NCI-H187 (cell line): ENCODE measurements at places on chromosomes 7 and 10.

- no peak for DNase-seq
These were observed 68.0 kb upstream of the MTPN start for GRCh38 chr7:136045181-136045580.

- DNase-seq: no peak
These were observed 545.9 kb downstream of the SUGCT start for GRCh38 chr7:40680657-40681056.

- DNase-seq: no peak
These were observed 36.1 kb upstream of the CCNY start for GRCh38 chr10:35300063-35300699.

GRCh38 chr7:90459888-90460287, 9.6 kb upstream of the PTTG1IP2 start:
- DNase-seq: no peak

- no peak for DNase-seq
These were observed 5.0 kb upstream of the FAM20C start for GRCh38 chr7:187227-187927.

DNA sequence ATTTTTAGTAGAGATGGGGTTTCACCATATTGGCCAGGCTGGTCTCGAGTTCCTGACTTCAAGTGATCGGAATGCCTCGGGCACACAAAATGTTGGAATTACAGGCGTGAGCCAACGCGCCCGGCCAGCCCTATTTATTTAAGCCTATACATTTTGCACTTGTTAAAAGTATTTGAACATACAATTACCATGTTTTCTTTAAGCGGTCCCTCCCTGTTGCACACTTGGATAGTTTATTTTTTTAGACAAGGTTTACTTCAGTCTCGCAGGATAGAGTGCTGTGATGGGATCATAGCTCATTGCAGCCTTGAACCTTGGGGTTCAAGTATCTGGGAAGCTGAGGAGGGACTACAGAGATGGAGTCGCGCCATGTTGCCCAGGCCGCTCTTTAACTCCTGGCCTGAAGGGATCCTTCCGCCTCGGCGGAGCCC, 35.7 kb upstream of the SRRM3 start:
- no peak for DNase-seq

- no peak for DNase-seq
These were observed 57.1 kb downstream of the CHRM2 start for GRCh38 chr7:136925556-136925955.

DNA sequence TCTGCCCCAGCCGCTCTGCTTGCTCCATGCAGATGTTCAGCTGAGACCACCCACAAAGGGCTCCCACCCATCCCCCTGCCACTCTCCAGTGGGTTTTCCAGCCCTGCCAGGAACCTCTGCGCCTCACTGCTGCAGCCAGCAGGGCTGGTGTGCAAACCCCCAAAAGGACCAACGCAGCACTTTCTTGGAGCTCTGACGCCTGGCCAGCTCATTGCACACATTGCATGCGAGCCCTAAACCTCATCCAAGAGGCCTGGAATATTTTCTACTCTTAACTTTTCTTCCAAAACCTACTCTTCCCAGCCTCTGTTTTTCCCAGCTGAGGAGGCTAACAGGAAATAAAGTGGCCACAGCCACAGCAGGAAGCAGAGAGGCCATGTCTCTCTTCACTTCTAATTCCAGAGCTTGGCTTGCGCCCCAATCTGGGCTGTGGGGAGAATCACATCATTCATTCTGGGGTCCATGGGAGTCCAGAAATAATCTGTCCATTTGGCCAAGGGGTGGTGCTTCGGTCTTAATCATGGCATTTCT, 4.6 kb upstream of the FAM170B start:
- no peak for DNase-seq

GRCh38 chr7:22363756-22364422, 6.9 kb upstream of the RAPGEF5 start:
- no peak for DNase-seq

DNA sequence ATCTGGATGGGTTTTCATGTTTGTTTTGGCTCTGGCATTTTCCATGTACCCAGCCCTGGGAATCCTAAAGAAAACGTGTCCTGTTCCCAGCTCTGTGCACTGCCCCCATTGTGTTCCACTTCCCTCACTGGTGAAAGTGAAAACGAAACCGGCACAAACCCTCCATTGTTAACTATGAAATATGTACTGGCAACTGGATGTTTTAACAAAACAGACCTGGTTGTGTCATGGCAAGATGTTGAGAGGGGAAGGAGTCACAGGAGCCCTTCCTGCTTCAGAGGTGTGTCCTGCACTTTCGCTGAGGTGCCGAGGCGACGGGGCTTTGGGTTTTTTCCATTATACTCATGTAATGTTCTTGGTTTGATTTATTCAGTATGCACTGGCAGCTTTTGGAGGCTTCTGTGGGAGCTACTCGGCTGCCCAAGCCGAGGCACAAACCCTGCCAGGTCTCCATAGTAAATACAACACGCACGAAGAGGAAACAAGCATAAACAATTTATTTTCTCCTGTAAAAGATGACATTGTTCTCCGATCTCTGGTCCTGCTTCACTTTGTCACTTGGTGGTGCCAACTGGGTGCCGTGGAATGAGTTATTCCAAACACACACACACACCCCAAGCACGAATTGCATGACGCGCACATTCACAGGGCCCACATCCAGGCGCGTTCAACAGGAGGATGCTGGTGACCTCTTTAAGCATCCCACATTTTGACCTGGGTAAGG, 118.2 kb downstream of the CDK6 start:
- no peak for DNase-seq

- DNase-seq: peak; percentile 34
These were observed 121.5 kb downstream of the SNX10 start for GRCh38 chr7:26413007-26413691.

- DNase-seq: no peak
These were observed 69.0 kb downstream of the SEPTIN7 start for GRCh38 chr7:35869810-35870209.

- DNase-seq: no peak
These were observed 6.9 kb upstream of the PFKP start for GRCh38 chr10:3060481-3060889.

DNA sequence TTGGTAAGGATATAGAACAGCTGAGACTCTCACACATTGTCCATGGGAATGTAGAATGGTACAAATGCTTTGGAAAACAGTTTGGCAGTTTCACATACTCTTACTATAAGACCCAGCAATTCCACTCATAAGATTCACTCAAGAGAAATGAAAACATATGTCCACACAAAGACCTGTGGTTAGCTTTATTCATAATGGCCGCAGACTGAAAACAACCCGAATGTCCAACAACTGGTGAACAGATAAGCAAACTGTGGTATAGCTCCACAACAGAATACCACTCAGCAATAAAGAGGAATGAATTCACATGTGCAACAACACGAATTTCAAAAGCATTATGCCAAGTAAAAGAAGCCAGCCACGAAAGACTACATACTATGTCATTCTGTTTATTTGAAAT, 33.5 kb upstream of the CUL1 start:
- no peak for DNase-seq

DNA sequence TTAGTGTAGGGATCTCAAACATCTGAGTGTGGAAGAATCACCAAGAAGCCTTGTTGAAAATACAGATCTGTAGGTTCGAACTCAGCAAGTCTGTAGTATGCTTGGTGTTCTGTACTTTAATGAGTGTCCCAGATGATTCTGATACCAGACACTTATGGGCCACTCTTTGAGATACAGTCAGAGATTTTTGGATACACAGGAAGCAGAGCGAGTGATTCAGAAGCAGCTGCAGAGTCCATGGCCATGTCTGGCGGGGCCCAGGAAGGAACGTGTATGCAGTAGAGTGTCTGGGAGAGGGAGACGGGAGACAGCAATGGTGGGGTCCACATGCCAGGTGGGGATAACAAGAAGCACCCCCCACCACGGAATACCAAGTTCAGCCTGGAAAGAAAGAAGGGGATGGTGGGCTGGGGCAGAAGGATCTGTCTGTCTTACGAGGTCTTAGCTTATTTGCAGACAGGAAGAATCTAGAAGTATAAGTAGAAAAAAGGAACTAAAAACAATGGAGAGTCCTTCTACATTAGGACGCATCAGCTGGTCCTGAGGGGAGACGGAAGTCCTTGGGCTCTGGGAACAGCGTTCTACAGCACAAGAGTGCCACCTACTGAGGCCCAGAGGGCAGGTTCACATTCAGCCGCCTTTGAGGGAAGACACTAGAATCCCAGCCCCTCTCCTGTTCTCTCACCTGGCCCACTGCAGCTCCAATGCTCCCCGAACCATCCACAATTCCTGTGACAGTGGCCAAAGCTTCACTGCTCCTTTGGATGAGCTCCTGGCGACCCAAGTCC, 55.4 kb downstream of the SLC37A3 start:
- DNase-seq: no peak

DNA sequence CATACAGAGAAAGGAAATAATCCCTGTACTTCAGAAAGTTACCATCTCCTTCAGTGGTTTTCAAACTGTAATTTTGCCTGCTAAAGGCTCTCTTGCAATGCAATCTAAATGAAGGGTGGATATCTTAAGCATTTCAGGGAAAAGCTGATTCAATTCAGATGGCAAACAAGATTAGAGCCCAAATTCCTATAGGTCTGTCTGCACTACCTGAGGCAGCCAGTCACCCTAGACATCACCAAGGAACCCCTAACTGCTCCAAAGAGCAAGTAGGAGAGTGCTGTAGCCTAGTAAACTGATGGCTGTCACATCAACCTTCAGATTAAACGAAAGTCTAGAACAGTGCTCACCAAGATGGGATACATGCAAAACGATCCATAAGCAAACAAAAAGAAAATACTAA, 138.0 kb upstream of the ANK3 start:
- DNase-seq: no peak

- no peak for DNase-seq
These were observed 884.5 kb upstream of the POT1 start for GRCh38 chr7:125814100-125814499.

DNA sequence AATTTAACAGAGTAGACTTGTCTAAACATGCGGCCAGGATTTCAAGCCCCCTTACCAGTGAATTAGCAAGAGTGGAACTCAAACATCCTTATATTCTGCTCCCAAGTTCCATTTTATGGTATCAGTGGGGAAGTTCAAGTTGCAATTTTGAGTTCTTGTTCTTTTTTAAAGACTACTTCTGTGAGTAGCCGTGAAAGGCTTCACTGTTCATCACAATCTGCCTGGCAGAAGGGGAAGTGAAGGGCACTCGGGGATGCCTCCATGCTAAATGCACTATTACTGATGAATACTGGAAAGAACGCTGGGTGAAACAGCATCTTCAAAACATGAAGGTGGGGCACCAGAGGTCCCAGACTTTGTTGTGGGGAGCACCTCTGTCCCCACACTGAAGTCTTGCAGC, 22.4 kb upstream of the FGL2 start:
- DNase-seq: no peak

DNA sequence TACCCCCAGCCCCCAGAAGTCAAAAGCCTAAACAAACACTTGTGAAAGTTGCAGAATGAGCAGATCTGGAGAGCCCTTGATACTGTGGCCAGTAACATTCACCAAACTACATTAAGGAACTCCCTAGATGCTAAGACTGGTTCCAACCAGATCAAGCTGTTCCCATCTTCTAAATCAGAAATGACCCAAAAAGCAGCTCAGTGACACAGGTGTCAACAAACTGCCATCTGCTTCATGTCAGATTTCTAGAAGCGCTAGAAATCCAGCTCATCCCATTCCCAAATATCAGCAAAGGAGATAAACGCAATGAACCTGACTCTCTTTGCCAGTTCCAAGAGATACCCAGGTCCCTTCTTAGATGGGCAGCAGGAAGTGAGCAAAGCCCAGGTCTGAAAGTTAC, 90.6 kb downstream of the GFRA1 start:
- no peak for DNase-seq

- DNase-seq: no peak
These were observed 26.0 kb downstream of the ASB4 start for GRCh38 chr7:95511716-95512260.

DNA sequence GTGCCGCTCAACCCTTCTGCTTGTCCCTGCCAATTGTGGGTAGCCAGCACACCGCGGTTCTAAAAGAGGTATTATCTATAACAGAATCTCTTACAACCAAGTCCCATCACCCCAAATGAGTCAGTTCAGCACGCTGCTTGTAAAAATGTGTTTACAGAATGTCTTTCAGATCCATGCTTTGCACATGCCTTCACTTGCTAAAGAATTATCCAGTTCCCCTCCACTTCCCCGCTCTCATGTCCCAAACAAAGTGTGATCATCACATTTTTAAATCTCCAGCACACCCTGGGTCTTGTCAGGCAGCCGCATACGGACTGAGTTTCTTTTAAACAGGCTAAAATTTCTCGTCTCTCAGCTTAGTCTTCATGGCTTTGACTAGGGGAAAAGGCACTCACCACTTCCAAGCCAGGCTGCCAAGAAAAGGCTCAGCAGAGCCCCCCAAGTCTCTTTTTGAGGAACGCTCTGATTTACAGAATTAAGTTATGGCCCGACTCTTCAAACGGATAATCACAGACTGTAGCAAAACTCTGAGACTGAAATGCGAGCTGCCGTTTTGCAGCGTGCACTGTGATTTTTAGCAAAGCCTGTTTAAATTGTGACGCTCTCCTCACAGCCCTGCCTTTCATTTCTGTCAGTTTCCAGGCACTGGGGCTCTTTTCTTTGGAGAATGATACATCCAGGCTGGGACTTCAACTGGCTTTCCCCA, 29.8 kb upstream of the FGFR2 start:
- no peak for DNase-seq

GRCh38 chr10:59090817-59091622, 85.4 kb upstream of the PHYHIPL start:
- no peak for DNase-seq

GRCh38 chr7:7164591-7164990, 17.8 kb upstream of the C1GALT1 start:
- DNase-seq: no peak

- no peak for DNase-seq
These were observed 138.5 kb upstream of the AOAH start for GRCh38 chr7:36862771-36863261.

GRCh38 chr10:48594803-48595538, 9.9 kb downstream of the ARHGAP22 start:
- peak; percentile 66 for DNase-seq

DNA sequence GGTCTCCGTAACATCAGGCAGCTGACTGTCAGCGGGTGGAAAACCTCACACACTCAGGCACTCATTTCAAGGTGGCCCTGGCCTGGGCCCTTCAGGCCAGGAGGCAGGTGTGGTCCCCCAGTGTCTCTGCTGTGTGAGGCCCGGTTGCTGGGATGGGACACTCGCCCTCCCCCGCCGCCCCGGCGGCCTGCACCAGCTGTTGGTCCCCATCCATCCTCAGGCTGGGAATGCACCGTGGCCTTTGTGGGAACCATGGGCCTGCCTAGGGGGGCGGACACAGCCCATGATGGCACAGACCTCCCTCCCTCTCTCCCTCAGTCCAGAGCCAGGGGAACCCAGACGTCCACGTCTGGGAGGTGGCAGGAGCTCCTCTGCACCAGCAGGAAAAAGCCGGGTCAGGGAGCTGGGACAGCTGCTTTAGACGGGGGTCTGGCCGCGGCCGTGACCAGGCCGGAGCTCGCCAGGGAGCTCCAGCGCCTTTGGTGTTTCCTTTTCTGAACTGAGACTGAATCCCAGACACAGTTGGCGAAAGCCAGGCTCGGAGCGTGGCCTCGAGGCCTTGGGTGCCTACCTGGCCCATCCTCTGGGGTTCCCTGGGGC, 15.7 kb downstream of the ADGRA1 start:
- no peak for DNase-seq
